ENCODE measurements at places on chromosomes 11 and 22.

DNA sequence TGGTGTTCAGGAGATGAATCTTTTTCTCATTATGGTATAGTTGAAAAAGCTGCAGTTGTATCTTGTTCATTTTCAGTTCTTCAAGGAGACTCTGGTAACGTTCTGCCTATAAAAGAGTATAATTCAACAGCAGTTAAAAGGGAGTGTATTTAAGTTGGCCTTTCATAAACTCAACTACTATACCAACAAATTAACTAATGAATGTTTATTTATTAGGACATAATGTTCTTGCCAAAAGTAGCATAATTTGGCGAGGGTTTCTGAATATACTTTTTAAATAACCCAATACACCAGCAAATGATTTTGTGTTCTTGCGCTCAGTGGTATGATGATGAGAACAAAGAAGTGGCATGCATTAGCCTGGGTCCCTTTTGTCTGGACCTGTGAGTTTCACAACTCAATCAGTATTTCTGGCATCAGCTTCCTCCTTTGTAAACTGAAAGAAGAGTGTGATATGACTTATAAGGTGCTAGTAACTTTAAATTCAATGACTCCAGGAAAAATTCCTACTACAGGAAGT, 10.9 kb downstream of the SMC1B start:
- no peak for DNase-seq

- no peak for DNase-seq
These were observed 2.0 kb upstream of the KRTAP5-10 start for GRCh38 chr11:71563406-71563805.

DNA sequence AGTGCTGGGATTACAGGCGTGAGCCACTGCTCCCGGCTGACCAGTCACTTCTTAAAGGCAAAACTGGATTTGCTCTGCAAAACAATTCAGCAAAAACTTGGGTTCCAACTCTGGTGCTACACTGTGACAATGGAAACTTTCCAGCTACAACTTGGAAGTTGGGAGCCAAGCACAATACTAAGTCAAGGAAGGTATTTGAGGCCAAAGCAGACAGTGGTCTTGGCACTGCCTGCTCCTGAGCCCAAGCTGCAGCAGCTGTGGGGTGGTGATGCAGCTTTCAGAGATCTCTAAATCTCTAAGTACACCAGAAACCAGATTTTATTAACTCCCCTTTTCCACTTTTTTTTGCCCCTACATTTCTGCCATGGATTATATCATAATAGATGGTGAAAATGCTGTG, 17.5 kb downstream of the ADM start:
- DNase-seq = no peak

GRCh38 chr22:22773427-22773826, 114.2 kb upstream of the IGLL5 start:
- DNase-seq = no peak

DNA sequence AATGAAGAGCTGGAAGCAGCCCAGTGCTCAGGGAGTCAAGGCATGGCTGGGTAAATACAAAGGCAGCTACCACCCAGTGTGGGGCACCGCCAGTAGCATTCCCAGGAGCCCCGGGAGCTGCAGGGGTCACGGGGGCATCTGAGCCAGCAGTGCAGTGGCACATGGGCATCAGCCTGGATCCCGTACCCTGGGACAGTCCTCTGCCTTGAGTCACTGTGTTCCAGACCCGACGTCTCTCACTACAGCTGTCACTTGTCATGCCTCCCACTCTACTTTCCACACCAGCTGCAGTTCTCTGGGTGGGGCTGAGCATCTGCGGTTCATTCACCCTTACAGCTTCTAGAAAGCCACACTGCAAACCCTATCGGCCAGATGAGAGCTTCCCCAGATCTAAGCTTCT, 29.6 kb downstream of the DHCR7 start:
- no peak for DNase-seq
